ENCODE measurements at places on chromosomes 5 and 9. TPM values are rescaled to one million over a fixed set of nuclear protein-coding genes. Genes with fewer than 3 reads are reported as not detected.

GRCh38 chr5:125179612-125180011 lies 433.2 kb upstream of the ZNF608 start:
- no peak for DNase-seq

DNA sequence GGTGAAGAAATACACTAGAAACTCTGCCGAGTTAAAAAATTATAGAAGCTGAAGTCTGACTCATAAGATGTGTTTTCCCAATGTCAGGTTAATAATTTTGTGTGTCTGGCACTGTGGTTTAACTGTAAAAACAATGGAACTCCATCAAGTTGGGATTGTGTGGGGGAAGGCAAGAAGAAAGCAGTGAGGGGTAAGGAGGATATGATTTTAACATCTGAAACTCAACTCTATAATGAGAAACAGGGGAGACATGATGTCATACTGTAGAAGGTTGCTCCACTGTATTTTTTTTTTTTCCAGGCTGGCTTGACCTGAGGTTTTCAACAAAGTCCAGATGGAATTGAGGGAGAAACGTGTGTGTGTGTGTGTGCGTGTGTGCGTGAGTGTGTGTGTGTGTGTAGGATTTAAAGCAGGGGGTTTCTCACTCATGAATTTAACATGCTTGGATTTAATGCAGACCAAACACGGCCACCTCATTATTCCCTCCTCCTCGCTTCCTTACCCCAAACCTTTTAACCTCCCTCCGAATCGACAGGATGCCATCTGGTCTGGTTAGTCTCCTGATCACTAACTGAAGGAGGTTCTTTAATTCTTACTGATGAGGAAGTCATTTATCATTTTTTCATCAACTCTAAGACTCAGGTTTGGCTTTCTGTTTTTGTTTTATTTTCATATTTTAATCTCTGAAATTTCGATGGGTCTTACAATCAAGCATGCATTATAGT lies 140.2 kb upstream of the LPAR1 start:
- DNase-seq, result peak; percentile 95

- DNase-seq, result no peak
Observed at GRCh38 chr9:127011772-127012171, 97.2 kb downstream of the RALGPS1 start.

The PRDM12 gene
- not detected for polyA plus RNA-seq

The PCDHGA6 gene
- polyA plus RNA-seq, result 4.7 TPM

Measured in IMR-90 (cell line).